ENCODE measurements at places on chromosomes 2 and 18. TPM values are rescaled to one million over a fixed set of nuclear protein-coding genes. Genes with fewer than 3 reads are reported as not detected.

DNA sequence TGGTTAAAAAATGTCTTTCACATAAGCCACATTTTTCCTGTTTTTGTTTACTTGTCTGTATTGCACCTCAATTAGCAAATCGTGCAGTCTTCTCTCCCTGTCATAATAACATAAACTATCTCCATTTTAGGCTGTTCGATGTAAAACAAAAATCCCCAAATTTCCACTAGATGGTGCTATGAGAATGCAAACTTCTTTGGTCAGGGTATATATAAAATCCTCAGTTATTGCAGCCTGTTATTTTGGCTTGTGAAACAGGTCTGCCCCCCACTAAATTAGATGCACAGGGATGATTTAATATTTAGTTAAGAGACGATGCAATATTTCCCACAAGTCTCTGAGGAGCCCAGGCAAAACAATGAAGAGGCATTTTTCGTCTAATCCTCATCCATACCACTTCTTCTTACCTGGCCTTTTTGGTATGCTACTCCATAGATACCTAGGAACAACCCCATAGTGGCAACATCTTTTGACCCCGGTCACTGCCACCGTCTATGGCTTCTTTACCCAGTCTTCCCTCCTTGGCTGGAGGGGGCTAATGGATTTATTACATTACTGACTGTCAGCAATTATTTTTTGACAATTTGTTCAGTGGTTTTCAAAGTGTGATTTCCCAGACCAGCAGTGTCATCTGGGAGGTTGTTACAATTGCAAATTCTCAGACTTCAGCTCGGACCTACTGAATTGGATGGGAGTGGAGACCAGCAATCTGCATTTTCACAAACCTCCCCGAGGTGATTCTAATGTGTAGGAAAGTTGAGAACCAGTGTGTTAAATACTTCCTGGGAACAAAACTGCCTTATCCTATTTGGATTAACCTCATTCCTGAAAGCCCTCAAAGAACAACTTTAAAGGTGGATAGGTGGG is 117.4 kb upstream of the CWC22 start:
- H3K36me3 ChIP-seq: no peaks in the 10 kb centered on the region
- DNase-seq: no peak
- H3K27ac ChIP-seq: no peak overlapping the region

DNA sequence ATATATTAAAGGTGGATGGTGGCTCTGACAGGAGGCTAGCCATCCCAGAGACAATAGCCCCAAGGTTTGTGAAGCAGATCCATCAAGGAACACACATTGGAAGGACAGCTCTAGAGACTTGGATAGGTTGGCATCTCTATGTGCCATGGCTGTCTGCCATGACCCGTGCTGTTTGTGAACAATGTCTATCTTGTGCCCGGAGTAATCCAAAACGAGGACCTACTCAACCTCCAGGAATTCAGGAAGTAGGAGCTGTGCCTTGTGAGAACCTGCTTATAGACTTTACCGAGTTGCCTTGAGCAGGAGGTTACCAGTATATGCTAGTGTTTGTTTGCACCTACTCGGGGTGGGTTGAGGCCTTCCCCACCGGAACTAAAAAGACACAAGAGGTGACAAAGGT is 43.1 kb upstream of the SELENOI start:
- no peak for DNase-seq
- no peaks in the 10 kb centered on the region for H3K36me3 ChIP-seq
- H3K4me3 ChIP-seq: no peak overlapping the region

DNA sequence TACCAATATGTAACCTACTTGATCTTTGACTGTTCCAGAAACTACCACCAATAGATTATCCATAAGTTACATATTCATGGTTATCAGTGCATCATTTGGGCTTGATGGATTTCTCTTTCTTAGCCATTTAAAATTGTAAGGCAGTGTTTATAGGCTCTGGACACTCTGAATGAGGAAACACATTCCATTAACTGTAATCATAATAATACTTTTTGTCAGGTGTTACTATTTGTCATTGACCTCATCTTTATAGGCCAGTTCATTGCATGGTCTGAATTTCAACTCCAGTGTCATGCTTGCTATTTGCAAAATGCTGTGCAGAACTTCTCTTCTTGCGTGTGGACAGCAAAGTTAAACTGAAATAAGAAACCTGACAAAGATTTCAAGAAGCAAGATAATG is 1340.2 kb upstream of the ZEB2 start:
- no peaks in the 10 kb centered on the region for H3K4me1 ChIP-seq
- no peaks in the 10 kb centered on the region for H3K27me3 ChIP-seq
- H3K27ac ChIP-seq: no peak overlapping the region
- H3K36me3 ChIP-seq: no peaks in the 10 kb centered on the region
- no peak overlapping the region for H3K4me3 ChIP-seq

The CCL20 gene
- not detected for total RNA-seq

The GALNT13 gene
- total RNA-seq: 0.55 TPM

The UGT1A4 gene
- not detected for total RNA-seq

Data from right atrium auricular region (tissue), 2 donors.